Glomerular endothelial cell (primary cell): ENCODE measurements at places on chromosomes 1 and 21. TPM values are rescaled to one million over a fixed set of nuclear protein-coding genes. Genes with fewer than 3 reads are reported as not detected.

The RGS4 gene
- total RNA-seq: 99.0 and 351 TPM in 2 replicates

- no peak for DNase-seq
Measured at GRCh38 chr1:236930503-236930902, 73.7 kb downstream of the MT1HL1 start.

GRCh38 chr1:81679942-81680341 lies 120.8 kb upstream of the ADGRL2 start:
- no peak for DNase-seq

DNA sequence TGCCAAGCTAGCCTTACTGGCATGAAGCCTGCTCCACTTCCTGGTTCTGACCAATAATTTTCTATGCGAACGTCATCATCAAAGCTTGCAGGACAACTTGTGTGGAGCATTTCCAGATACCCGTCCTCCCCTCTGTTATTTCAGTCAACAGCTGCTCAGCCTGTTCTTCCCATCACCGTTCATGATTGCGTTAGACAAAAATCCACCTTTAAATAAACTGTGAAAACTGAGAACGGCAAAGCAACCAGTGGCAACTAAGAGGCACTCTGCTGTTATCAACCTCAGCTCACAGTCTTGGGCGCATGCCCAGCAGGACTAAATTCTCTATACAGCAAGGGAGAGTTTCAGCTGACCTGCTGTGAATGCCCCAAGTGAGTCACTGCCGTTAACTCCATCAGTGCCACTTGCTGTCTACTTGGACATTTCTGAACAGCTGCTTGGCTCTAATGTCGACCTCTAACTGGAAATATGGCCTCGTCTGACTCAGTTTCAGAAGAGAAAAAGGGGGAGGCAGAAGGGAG lies 207.4 kb upstream of the RUNX1 start:
- peak; percentile 85 for DNase-seq

DNA sequence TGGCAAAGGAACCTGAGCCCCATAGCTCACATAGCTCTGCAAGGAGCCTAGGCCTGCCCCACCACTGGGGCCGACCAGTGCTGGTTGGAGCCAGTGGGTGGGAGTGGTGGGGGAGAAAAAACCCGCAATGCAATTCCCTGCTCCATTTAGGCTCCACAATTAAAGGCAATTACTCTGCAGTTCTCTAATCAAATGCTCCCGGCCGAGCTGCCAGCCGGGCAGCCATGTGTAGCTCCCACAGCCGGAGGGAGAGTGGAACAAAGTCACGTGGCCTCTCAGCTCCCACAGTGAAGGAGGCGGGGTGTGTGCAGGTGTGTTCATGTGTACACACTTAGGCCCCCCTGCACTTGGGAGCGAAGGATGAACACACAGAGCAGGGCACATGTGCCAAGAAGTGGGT lies 81.6 kb downstream of the KIRREL1 start:
- no peak for DNase-seq

GRCh38 chr1:178487070-178487615 lies 9.6 kb downstream of the CLEC20A start:
- DNase-seq: no peak

The RHEX gene
- not detected in 2 replicates for total RNA-seq

The DLGAP3 gene
- total RNA-seq: 0.23 TPM in 1 of 2 replicates, not detected in the other

- DNase-seq: no peak
Measured at GRCh38 chr1:245750261-245750660, 595.5 kb downstream of the KIF26B start.

- DNase-seq: no peak
Measured at GRCh38 chr21:36803051-36803645, 104.2 kb downstream of the SIM2 start.

DNA sequence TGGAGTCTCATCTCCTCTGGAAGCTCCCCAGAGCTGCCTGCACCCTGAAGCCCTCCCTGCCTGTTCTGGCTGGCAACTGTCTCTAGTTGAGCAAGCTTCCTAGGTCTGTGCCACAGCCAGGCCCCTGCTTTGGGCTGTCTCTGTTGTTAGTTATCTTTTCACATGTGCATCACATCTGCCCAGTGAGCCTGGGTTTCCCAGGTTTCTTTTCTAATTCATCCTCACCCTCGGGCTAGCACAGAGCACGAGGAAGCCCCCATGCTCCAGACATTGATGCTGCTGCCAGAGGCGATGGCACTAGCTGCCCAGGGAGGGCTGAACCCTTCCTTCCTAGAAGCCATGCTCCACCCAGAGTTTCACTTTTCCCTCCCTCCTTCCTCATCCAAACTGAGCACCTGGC lies 27.2 kb downstream of the RASSF5 start:
- DNase-seq: no peak

The KIRREL1 gene
- 60.3 and 86.7 TPM in 2 replicates for total RNA-seq

DNA sequence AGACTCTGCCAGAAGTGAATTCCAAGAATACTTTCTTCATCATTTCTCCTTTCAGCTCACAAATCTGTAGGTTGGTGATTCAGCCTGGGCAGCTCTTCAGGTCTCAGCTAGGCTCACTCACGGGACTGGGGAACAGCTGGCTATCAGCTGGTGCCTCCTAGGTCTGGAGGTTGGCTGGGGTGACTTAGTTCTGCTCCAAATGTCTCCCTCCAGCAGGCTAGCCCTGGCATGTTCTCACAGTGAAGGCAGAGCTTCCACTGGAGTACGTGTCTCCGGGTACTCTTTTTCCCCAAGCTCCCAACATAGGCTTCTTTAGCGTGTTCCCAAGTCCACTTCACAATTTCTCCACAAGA lies 12.5 kb upstream of the VAMP4 start:
- DNase-seq: no peak

The S100A7 gene
- total RNA-seq: not detected in 2 replicates

- DNase-seq: no peak
Measured at GRCh38 chr1:58316141-58316540, 230.4 kb downstream of the OMA1 start.

DNA sequence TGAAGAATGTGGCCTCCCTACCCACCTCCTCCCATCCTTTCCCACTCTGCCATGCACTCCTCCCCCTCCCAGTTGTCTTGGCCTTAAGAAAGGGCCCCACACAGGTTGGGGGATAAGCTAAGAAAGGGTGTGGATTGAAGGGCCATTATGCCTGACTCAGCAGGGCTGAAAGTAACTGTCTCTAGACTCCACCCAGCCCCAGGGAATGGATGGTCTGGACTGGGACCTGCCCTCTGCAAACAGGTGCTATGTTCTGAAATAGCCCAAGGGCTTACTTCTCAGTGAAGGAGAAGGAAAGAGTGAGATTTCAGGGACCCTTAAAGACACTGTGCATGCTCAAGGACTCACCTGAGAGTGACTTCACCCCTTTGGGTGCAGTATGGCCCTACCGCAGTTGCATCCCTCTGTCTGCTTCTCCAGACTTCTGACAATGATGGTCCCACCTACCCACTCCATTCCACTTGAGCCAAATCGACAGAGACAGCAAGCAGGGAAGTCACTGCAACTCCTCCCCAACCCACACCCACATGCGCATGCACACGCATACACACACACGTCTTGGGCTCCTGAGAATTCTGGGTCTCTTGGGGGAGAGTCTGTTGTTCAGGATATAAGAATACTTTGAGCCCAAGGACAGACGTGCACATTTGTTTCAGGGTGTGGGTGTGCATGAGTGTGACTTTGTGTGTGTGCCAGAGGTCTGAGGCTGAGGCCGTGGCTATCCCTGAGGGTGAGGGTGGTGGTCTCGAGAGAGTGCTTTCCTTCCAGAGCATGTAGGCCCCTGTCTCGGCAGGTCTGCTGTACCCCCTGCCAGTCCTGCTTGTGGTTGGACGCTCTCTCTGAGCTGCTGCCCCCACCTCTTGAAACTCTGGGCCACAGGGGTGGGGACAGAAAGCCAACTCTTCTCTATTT lies 231.9 kb downstream of the PTPRU start:
- no peak for DNase-seq

DNA sequence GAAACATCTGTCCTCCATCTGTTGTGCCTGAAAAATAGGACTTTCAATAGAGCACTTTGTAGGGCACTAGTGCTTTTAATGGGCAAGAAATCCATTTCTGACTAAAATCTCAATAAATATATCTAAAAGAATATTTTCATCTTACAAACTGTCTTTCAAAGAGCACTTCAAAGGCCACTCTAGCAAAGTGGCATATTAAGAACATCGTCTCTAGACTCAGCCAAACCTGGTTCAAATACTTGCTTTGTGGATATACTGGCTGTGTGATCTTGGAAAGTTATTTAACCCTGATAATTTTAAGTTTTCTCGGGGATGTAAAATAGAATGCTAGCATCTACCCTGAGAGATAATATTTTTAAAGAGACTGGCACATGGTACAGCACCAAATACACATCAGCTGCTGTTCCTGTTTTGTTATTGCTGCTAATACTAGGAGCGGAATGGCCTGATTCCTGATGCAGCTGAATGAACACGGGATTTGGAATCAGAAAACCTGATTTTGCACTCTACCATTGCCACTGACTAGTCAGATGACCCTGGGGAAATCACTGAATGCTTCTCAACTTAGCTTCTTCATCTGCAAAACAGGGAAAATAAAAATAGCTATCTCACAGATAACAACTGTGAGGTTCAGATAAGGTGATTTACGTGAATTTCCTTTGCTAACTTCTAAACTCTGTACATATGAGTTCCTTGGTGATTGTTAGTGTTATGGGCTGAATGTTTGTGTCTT lies 25.2 kb upstream of the LRRC8C start:
- no peak for DNase-seq

DNA sequence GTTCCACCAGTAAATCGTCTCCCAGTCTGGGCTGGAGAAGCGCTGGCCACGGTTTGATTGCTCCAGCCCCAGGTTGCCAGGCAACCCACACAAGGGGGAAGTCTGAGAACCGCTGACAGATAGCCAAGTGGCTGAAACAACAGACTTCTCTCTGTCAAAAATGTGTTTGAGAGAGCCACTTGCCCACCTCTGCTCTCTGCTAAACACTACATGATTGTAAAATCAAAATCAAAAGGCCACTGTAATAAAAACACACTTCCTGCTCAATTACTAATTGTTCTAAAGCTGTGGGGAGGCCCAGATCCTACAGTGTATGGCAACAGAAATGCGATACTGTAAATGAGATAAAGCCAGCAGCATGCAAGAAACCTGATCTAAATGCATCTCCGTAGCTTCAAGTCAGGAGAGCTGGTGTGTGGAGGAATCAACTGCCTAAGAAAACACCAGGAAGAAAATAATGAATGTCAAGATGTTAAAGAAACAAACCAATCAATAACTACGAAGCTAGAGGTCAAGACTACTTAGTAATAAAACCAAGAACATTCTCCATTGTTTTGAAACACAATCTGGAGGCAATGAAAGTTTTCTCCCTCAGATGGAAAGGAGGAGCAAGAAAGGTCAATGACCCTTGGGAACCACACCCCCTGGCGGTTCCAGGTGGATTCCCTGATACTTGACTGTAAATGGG lies 121.2 kb downstream of the SLC45A1 start:
- DNase-seq: no peak

DNA sequence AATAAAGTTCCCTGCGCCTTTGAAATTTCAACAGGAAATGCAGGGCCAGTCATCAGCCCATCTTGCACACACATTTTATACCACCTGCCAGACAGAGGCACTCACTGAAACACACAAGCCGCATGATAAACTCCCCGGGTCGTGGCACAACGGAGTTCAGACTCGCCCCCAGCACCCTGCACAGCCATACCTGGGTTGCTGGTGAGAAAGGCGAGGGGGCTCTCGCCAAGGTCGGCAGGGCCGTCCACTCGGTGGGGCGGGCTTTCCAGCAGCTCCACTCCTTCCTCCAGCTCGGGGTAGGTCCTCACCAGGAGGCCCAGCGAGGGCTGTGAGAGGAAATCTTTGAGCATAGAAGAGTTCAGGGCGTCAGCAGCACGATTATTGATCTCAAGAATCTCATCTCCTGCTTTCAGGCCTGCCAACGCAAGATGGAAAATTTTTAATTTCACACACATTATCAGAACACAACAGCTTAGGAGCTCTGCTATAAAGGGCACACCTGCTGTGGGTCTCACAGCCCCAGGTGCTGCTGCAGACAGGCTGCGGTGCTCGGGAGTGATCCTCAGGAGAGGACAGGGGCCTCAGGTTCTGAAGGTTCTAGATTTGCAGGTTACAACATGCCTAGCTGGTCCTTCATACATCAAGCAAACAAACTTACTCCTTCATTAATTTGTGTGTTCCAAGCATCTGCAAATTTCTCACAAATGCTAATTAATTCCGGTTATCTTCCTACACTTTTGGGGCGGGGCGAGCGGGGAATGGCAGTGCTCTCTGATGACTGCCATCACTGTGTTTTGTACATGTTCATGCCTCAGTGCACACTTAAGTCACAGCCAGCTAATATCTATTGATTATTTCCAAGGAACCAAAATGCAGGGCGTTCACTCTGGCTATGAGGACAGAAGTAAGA lies 144.2 kb upstream of the KRTAP19-8 start:
- no peak for DNase-seq

GRCh38 chr1:84997667-84998600 lies 1.0 kb upstream of the MCOLN2 start:
- DNase-seq: no peak

The TSSK3 gene
- 0.47 TPM in 1 of 2 replicates, not detected in the other for total RNA-seq

GRCh38 chr1:179814546-179814838 lies 63.1 kb downstream of the TOR1AIP2 start:
- no peak for DNase-seq
